ENCODE measurements at places on chromosomes 7 and 10. TPM values are rescaled to one million over a fixed set of nuclear protein-coding genes. Genes with fewer than 3 reads are reported as not detected.

Gene FKBP9
- polyA plus RNA-seq, result 15.8 TPM

Gene KIAA1217
- 22.2 TPM for polyA plus RNA-seq

Gene HABP2
- polyA plus RNA-seq, result not detected

Gene PRKG1
- 0.87 TPM for polyA plus RNA-seq

Gene OPN4
- polyA plus RNA-seq, result not detected

Gene ZSCAN21
- 3.8 TPM for polyA plus RNA-seq

Gene AKR1C8
- polyA plus RNA-seq, result not detected

Gene INSIG1
- polyA plus RNA-seq, result 17.7 TPM

Gene LOXL4
- 0.60 TPM for polyA plus RNA-seq

Gene EBLN1
- not detected for polyA plus RNA-seq

Gene CFAP69
- 1.4 TPM for polyA plus RNA-seq

Gene GPRIN2
- 3.1 TPM for polyA plus RNA-seq

Gene FOXI2
- polyA plus RNA-seq, result 0.84 TPM

Gene NUTM2E
- 0.13 TPM for polyA plus RNA-seq

Gene KNDC1
- 0.39 TPM for polyA plus RNA-seq

Measured in esophagus (tissue), 2 donors.